ENCODE measurements at places on chromosomes 5 and 9.

DNA sequence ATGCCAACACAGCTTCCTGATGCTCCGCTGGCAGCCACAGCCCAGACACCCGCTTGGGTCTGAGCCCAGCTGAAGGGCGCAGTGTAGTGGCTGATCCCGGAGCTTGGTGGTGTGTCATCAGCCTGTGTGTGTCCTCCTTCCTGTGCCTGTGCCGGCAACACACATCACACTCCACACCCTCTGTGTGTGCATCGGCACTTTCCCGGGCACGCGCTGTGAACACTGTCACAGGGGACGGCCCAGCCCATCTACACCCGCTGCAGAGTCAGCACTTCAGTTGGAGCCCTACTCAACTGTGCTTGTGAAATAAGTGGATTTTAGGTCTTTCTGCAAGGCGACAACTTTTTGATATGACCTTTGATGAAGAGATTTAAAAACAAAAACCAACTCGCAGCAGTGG is 189.4 kb downstream of the IRX2 start:
- H3K27ac ChIP-seq, result no peak overlapping the region
- no peak overlapping the region for H3K4me3 ChIP-seq
- DNase-seq, result no peak
- H3K36me3 ChIP-seq, result no peaks in the 10 kb centered on the region
- H3K27me3 ChIP-seq, result no peaks in the 10 kb centered on the region
- no peaks in the 10 kb centered on the region for H3K4me1 ChIP-seq

GRCh38 chr5:7315118-7315517 is 80.8 kb upstream of the ADCY2 start:
- H3K36me3 ChIP-seq, result no peaks in the 10 kb centered on the region
- H3K27ac ChIP-seq, result no peak overlapping the region
- no peaks in the 10 kb centered on the region for H3K27me3 ChIP-seq
- H3K4me1 ChIP-seq, result no peaks in the 10 kb centered on the region

DNA sequence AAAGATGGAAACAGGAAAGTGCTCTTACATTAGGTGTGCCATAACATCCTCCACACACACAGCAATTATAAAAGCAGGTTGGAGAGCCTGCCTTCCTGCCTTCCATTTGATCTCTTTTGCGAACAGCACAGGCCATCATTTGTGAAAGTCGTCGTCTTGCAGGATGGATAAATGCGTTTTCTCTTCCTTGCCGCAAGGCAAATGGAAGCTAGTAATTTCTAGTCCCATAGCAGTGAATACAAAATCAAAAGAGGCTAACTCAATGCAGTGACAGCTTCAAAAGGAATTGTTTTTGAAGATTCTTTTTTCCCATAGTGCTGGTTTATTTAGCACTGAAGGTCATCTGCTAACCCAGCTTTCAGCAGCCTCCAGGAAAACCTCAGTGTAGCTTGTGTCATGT is 178.8 kb downstream of the GIN1 start:
- no peak for DNase-seq
- no peak overlapping the region for H3K4me3 ChIP-seq

GRCh38 chr9:94611638-94612068 is 18.0 kb upstream of the FBP2 start:
- peaks cover 7% of the 10 kb centered on the region for H3K4me1 ChIP-seq
- H3K36me3 ChIP-seq, result no peaks in the 10 kb centered on the region
- peaks cover 47% of the 10 kb centered on the region for H3K27me3 ChIP-seq
- H3K27ac ChIP-seq, result no peak overlapping the region

DNA sequence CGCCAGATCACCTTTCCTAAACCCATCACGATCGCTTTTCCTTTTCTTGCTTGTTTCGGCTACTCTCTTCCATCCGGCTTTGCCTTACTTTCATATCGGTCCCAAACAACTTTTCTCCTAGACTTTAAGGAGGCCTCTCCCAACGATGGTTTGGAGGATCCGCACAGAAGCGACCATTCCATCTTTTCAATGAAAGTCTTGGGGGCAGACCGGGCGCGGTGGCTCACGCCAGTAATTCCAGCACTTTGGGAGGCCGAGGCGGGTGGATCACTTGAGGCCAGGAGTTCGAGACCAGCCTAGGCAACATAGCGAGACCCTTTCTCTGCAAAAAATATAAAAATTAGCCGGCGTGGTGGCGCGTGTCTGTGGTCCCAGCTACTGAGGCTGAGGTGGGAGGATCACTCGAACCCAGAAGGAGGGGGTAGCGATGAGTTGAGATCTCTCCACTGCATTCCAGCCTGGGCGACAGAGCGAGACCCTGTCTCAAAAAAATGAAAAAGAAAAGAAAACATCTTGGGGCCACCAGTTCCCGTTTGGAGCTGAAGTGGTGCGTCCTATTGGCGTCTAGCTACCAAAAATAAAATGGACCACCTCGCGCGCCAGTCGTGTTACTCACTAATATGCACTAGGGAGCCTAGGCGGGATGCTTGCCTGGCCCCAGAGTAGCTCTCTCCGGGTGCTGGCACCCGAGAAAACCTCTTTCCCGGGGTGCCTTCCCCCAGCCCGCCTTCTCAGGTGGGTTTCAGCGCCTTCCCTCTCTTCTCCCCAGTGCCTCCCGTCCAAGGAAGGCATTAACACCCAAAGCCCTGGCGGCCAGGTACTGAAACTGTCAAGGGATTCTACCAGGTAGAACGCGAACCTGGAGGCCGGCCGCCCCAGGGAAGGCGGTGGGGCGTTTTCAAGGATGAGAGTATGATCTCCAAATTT is 800 bp upstream of the AP3B1 start:
- peaks cover 13% of the 10 kb centered on the region for H3K27me3 ChIP-seq
- peak overlapping the region; percentile 98 for H3K4me3 ChIP-seq
- peaks cover 10% of the 10 kb centered on the region for H3K36me3 ChIP-seq
- peak; percentile 30 for DNase-seq

GRCh38 chr9:9862235-9862810 is 750.5 kb downstream of the PTPRD start:
- DNase-seq, result no peak
- no peak overlapping the region for H3K27ac ChIP-seq
- no peak overlapping the region for H3K4me3 ChIP-seq
- no peaks in the 10 kb centered on the region for H3K36me3 ChIP-seq
- H3K27me3 ChIP-seq, result no peaks in the 10 kb centered on the region
- no peaks in the 10 kb centered on the region for H3K4me1 ChIP-seq

DNA sequence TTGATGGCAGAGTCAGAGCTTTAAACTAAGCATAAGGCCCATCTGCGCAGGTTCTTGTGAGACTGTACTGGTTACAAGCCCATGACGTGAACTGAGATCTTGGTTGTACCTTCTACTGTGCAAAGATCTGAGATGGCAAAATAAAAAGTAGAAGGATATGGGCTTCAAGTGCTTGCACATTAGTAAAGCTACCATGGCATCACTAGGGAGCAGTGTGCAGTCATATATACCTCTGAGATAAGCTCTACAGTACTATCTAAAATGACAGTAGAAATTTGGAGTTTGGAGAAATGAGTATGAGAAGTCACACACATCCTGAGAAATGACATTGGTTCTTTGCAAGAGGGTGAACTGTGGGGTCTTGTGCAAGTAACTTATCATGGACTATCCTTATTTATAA is 408.2 kb upstream of the PRR16 start:
- H3K27ac ChIP-seq, result no peak overlapping the region
- no peaks in the 10 kb centered on the region for H3K27me3 ChIP-seq
- no peaks in the 10 kb centered on the region for H3K36me3 ChIP-seq
- DNase-seq, result no peak

DNA sequence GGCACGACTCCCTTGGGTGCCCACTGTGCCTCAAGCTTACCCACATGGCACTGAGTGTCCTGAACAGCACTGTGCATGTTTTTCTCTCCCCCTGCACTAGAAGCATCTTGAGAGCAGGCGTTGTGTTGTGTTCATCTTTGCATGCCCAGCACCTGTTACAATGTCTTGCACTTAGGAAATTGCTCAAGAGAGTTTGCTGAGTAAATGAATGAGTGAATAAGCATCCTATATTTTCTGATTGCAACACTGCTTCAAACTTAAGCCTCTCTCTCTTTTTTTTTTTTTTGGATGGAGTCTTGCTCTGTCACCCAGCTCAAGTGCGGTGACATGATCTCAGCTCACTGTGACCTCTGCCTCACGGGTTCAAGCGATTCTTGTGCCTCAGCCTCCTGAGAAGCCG is 94.5 kb downstream of the LMNB1 start:
- peaks cover 7% of the 10 kb centered on the region for H3K4me1 ChIP-seq
- H3K4me3 ChIP-seq, result no peak overlapping the region
- H3K27me3 ChIP-seq, result no peaks in the 10 kb centered on the region
- DNase-seq, result no peak
- H3K36me3 ChIP-seq, result no peaks in the 10 kb centered on the region

DNA sequence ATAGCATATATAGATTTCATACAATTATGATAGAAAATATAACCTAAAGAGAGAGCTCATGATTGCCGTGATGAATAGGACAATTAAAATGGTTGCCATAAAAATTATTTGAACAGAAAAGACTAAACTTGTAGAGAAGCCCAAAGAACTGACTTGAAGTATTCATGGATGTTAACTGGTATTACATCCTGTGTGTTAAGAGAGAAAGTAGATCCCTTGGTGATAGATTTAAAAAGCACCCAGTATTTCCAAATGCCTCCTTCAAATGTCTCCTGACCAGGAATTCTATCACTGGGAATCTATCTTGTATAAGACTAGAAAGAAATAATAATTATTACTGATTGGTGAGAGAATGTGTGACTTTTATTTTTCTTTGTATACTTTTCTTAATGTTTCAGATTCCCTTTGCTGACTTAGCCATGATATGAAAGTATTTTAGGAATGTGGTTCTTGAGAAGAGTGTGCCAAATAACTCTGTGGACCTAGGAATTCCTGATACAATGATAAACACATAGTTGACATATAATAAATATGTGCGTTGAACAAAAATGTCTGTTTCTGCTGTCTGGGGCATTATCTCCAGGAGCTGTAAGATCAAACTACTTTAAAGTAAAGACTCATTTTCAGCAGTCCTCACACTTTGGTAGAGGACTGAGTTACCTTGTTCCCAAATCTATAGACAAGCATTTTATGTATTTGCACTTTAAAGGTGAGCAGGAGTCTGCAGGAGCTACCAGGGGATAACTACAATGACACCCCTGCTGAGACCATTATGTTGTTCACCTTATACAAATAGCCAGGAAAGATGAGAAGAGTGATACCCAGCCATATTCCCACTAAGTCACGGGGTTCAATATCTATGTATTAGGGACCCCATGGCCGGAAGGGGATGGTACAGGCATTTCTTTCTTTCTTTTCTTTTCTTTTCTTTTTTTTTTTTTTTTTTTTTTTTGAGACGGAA is 211.1 kb upstream of the TLE4 start:
- no peaks in the 10 kb centered on the region for H3K36me3 ChIP-seq
- H3K4me3 ChIP-seq, result no peak overlapping the region
- no peaks in the 10 kb centered on the region for H3K27me3 ChIP-seq
- no peaks in the 10 kb centered on the region for H3K4me1 ChIP-seq
- H3K27ac ChIP-seq, result no peak overlapping the region
- no peak for DNase-seq

DNA sequence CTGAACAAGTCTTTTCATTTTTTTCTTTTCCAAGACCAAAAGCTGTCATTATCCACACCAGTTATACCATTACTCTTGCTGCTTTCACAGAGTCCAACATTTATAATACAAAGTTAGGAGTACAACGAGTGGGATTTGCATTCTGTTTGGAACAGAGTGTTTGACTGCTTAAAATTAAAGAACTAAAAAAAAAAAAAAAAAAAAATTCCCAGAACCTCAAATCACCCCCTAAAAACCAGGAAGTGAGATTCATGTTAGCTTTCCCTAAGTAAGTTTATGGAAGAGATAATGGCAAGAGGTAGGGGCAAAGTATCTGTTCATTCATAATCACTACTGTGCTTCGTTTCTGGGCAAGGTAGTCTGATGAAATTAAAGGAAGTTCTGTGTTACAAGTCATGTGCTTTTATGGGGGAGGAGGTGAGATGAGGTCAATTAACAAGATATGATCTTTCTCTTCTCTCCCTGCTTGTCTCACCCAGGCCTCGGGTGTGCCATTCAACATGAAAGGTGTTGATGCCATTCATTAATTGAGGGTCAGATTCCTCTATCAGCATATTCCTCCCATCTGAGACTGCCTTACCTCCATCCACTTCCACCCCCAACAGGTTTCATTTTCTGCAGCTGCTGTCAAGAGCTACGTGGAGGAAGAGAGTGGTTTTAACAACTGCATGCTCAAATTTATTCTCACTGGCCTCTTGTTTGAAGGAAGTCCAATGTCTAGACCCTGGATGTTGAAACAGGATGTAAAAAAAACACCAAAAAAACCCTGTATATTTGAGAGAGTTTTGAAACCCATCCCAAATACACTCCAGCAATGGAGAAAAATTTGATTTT is 58.1 kb downstream of the MARCHF3 start:
- peaks cover 26% of the 10 kb centered on the region for H3K4me1 ChIP-seq
- peak overlapping the region; percentile 90 for H3K27ac ChIP-seq
- DNase-seq, result peak; percentile 22
- no peaks in the 10 kb centered on the region for H3K36me3 ChIP-seq
- H3K4me3 ChIP-seq, result peak overlapping the region; percentile 66
- H3K27me3 ChIP-seq, result no peaks in the 10 kb centered on the region

All from T-helper 2 cell treated with Interferon-gamma antibody and Interleukin-4, amounts not matched to agents 5 μg/mL and 100 μg/mL, for 36 hours (primary cell).